Osteoblast (primary cell): ENCODE measurements at places on chromosomes 2 and 18. TPM values are rescaled to one million over a fixed set of nuclear protein-coding genes. Genes with fewer than 3 reads are reported as not detected.

Gene UBE2F
- 39.8 and 45.1 TPM in 2 replicates for total RNA-seq

Gene HOXD3
- 1.1 and 2.1 TPM in 2 replicates for total RNA-seq

Gene NOP58
- 40.1 and 41.3 TPM in 2 replicates for total RNA-seq

Gene ZBTB7C
- 0.29 and 0.36 TPM in 2 replicates for total RNA-seq

Gene CRYGC
- not detected in 2 replicates for total RNA-seq

Gene FHOD3
- 13.0 and 17.4 TPM in 2 replicates for total RNA-seq

Gene CDH20
- not detected in 2 replicates for total RNA-seq

Gene MGAT4A
- total RNA-seq = under 0.01 and 0.36 TPM in 2 replicates

Gene REG3A
- total RNA-seq = not detected in 2 replicates

Gene MPP4
- 1.1 and 2.1 TPM in 2 replicates for total RNA-seq

Gene TEX44
- not detected in 2 replicates for total RNA-seq

Gene TRAK2
- 56.8 and 66.3 TPM in 2 replicates for total RNA-seq

Gene ASB18
- total RNA-seq = under 0.01 TPM in 1 of 2 replicates, not detected in the other

Gene TRIP12
- total RNA-seq = 207 and 249 TPM in 2 replicates

Gene PARD6G
- total RNA-seq = 2.2 and 4.4 TPM in 2 replicates

Gene SPAG16
- 46.9 and 47.8 TPM in 2 replicates for total RNA-seq

Gene TUBB8B
- total RNA-seq = not detected in 2 replicates

Gene AP1S3
- total RNA-seq = 2.2 and 2.7 TPM in 2 replicates

Gene STPG4
- total RNA-seq = 0.59 and 0.72 TPM in 2 replicates

Gene BCL2
- total RNA-seq = 10.6 and 11.9 TPM in 2 replicates

Gene BBS5
- 5.8 and 9.1 TPM in 2 replicates for total RNA-seq

Gene CACNB4
- 2.4 and 4.3 TPM in 2 replicates for total RNA-seq

Gene CMPK2
- 2.1 and 2.2 TPM in 2 replicates for total RNA-seq

Gene PSD4
- 1.2 and 1.8 TPM in 2 replicates for total RNA-seq

Gene RNU2-63P
- total RNA-seq = not detected in 2 replicates

Gene ADGRF3
- under 0.01 and 0.59 TPM in 2 replicates for total RNA-seq

Gene CNGA3
- 0.29 and 0.36 TPM in 2 replicates for total RNA-seq

Gene CPO
- total RNA-seq = not detected in 2 replicates

Gene G6PC2
- total RNA-seq = not detected in 2 replicates

Gene GNAL
- 0.59 and 0.72 TPM in 2 replicates for total RNA-seq

Gene MYO1B
- 229 and 246 TPM in 2 replicates for total RNA-seq

Gene TXNL1
- total RNA-seq = 32.9 and 47.7 TPM in 2 replicates

Gene MCEE
- total RNA-seq = 21.4 and 24.2 TPM in 2 replicates

Gene RNF144A
- total RNA-seq = 15.9 and 18.0 TPM in 2 replicates
